ENCODE measurements at places on chromosomes 5 and 9.

DNA sequence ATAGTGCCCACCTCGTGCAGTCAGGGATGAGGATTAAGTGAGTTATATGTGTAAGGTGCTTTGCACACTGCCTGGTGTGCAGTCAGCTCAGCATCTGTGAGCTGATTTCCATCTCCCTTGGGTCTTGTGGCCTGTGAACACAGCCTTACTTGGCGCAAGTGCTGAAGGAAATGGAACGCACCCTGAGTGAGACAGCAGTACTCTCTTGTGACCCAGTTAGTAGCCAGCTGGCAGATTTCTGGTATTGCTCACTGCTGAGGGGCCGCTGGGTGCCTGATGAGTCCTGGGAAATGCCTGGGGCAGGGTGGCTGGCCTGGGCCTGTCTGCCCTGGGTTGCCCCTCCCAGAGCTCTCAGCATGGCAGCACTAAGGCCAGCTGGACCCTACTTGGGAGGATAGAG is 90.9 kb upstream of the BOD1 start:
- DNase-seq = no peak

DNA sequence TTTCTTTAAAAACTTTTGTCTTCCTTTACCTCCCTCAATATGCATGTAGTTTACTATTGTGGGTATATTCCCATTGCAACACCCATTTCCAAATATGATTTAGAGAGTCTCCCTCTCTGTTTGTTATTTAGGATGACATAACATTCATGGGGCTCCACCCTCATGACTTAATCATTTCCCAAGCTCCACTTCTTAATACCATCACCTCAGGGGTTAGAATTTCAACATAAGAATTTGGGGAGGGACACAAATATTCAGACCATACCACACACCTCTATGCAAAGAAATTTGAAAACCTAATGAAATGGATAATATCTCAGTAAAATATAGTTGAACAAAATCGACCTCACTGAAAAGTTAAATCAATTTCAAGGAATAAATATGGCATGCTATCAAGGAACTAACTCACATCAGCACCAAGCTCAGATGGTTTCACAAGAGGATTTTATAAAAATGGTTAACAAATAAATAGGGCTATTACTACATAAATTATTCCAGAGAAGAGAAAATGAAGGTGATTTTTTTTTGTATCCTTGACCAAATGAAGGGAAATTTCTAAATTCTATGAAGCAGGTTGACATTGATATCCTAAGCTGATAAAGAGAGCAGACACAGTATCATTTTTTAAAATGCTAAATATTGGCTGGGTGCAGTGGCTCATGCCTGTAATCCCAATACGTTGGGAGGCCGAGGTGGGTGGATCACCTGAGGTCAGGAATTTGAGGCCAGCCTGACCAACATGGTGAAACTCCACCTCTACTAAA is 20.2 kb upstream of the UBTD2 start:
- DNase-seq = no peak

DNA sequence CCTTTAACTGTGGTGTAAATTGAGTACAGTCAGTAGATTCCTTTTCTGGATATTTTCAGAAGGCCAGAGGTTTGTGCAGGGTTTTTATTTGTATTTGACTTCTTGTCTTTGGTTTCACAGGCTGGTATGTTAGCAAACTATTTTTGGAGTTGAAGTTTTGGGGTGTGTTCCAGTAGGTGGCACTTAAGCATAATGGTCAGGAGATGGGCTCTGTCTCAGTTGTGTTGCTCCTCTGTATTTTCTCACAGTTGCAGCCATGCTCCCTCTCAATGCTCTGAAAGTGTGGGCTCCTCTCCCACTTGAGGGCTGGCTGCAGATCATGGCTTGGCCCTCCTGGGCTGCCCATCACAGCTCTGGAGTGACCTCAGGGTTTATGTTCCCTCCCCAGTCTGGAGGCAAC is 267.0 kb upstream of the PCSK5 start:
- DNase-seq = no peak

DNA sequence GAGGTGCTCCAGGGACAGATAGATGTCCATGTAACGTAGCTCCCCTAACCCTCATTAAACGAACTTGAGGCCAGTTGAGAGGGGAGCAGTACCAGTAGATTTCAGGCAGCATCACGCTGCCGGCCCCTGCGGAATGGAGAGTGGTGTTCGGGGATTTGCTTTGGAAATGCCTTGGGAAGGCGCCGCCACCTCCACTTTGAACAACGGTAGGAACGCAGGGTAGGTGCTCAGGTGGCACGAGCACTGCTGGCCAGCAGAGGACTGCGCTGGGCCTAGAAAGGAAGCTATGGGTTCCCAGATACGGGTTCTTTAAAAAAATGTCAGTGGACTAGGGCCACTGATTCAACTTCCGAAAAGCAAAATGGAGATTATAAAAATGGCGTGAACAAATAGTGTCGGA is 271.8 kb downstream of the FANCC start:
- no peak for DNase-seq

DNA sequence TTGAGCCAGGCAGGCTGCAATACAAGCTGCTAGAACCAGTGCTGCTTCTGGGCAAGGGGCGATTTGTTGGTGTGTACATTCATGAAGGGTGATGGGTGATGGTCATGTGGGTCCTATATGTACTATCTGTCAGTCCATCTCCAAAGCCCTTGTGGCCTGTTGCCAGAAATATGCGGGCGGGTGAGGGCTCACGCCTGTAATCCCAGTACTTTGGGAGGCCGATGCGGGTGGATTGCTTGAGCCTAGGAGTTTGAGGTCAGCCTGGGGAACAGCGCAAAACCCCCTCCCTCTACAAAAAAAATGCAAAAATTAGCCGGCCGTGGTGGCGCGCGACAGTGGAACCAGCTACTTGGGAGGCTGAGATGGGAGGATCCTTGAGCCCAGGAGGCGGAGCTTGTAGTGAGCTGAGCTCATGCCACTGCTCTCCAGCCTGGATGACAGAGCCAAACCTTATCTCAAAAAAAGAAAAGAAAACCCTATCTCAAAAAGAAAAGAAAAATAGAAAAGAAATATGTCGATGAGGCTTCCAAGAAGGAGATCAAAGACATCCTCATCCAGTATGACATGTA is 45.0 kb upstream of the KLF4 start:
- DNase-seq = no peak

DNA sequence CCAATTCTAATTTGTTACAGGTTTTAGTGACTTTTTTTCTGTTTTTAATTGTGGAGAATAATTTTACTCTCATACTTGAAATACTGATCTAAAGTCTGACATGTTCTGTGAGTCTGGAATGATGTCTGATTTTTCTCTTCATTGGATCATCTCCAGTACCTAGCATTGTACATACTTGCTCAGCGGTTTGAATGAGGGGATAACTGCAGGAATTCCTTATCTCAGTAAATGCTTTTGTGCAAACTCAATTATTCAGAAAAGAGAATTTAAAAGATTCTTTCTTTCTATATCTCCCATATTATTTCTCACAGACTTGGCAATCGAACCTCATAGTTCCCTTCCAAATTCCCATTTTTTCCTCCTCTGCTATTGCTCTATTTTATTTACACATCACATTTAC is 397.9 kb upstream of the SGCD start:
- DNase-seq = no peak

DNA sequence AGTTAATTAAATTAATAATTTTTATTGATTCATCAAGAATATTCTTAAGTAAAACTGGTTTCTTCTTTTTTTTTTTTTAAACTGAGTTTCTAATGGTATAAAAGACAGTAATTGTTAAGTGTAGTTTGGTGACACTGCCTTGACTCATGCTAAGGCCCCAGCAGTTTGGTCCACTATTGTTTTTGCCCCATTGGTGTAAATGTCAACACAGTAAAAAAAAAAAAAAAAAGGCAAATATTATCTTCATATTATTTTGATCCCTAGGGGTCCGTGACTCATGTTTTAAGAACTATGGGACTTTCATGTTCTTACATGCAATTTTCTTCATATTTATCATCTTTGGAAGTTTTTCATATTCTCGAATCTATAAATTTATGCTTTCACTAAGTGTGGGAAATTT is 29.2 kb upstream of the JAK2 start:
- no peak for DNase-seq

DNA sequence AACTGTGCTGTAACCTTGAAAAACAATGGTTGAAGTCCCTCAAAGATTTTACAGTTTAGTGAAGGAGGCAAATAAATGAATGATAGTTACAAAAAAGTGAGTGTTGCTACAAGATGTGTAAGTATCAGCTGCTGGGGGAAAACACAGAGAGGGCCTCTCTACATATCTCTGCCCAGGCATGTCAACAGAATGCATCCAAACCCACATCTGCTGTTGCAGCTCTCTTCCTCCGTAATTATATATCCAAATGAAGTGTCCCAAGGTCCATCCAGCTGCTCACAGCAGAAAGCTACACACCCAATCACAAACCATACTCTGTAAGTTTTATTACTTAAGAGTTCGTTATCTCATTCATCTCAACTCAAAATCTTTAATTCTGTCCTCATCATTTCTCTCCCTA is 584.6 kb downstream of the ANXA1 start:
- no peak for DNase-seq

GRCh38 chr5:143496943-143497342 is 93.5 kb upstream of the NR3C1 start:
- no peak for DNase-seq

DNA sequence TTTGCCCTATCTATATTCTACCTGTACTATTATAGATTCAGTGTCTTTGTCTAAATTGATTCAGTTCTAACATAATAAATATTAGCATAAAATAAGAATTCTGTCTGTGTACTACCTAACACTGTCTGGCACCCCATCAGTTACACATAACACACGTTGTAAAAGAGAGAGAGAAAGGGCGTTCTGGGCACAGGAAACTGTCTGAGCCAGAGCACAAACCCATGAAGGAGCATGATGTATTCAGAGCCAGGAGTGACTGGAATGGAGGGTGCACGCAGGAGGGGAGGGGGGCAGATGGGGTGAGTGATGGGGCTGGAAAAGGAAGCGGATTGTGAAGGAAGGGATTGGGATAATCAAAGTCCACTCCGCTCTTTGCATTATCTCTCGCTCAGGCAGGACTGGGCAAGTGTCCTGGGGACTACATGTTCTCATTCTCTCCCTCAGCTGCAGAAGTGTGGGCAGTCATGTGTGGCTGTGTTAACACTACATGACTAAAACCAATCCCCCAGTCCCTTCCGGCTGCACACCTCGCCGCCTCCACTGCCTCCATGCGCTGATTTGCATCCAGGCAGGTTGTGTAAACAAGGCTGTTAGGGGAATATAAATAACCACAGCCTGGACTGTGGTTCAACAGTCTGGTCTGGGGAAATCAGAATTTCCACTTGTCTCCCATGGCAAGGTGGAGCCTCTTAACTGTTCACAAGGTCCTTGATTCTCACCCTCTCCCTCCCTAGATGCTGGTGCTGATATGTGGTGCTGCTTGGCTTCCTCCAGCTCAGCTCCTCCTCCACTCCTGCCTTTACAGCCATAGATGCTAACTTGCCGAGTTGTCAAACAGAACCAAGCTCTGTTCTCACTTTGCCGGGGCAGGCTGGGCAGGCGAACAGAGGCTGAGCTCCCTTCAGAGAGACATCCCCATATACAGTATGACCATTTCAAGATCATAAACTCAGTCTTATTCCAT is 367.5 kb upstream of the BRINP1 start:
- DNase-seq = no peak

DNA sequence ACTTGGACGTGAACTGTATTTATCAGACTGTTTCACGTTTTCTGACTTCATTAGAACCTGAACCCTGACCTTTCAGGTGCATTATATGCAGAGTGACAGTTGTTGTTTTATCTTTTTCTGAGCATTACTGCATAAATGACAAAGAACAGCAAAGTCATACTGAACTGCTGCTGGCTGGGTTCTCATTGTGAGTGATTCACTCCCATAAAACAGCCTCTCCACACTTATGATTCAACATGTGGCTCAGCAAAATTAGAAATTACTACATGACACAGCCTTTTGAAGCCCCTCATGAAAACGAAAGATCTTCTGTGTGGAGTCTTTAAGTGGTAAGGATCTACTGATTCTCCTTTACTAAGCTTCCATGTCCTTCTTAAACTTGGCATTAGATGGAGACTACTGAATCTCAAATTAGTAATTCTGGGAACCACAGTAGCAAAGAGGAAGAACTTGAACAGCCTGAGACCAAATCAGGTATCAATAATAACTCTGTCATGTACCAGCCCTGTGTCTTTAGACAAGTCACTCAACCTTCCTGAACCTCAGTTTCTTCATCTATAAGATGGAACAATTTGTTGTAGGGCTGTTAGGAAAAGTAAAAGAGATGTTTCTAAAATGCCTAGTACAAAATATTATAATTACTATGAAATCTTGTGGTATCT is 172.3 kb upstream of the GNA14 start:
- no peak for DNase-seq

DNA sequence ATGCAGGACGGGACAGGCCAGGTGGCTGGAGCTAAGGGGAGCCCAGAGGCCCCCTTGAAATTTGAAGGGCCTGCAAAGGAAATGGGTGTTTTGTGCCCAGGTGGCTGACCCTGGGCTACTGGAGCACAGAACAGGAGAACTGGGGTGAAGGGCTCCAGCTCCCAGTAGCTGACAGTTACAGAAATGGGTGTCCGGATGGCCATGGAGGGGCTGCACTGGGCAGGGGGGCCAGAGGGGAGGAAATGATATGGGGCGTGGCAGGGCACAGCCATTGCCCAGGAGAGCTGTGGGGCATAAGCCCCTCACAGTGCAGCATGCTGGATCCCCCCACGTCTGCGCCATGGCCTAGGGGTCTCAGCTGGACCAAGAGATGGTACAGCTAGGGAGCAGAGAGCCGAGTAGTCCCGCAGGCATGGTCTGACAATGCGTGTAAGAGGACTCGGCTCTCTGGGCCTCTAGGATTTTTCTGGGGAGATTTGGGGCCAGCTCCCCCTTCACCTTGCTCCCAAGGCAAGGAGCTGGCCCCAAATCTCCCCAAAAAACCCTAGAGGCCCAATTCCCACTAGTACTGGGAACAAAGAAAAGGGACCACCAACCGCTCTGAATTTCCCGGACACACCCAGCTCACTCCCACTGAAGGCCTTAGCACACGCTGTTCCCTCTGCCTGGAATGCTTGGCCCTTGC is 7.9 kb upstream of the CARD19 start:
- no peak for DNase-seq

- no peak for DNase-seq
Observed at GRCh38 chr5:410911-411517, 32.0 kb upstream of the EXOC3 start.

- no peak for DNase-seq
Observed at GRCh38 chr5:122680623-122681350, 94.1 kb upstream of the SNX2 start.

- DNase-seq = no peak
Observed at GRCh38 chr9:30058463-30058862, 2326.0 kb upstream of the ACO1 start.

DNA sequence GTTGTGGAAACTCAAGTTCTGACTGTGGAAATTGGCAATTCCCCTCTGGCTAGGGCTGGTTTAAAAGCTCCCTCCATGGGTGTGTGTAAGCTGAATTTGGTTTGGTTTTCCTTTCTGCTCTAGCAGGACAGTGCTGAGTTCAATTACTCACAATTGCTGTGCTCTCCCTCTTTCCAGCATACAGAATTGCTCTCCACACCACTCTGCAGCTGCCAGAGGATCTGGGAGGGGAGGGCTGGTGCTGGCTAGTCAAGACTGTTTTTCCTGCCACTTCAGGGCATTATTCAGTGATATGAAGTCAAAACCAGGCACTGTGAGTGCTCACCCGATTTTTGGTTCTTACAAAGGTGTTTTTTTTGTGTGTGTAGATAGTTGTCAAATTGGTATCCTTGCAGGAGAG is 336.9 kb upstream of the SLC24A2 start:
- DNase-seq = no peak

- peak; percentile 16 for DNase-seq
Observed at GRCh38 chr5:157670662-157671591, at the start of gene C5orf52. TSS of gene C5orf52 (plus strand) at chr5:157671533. CDS start at chr5:157671615, 82 bp downstream.

Measured in CD4-positive, alpha-beta T cell treated with Interleukin-10 for 1 hour (primary cell).